ENCODE measurements at places on chromosomes 7 and 10.

GRCh38 chr10:10600004-10600403 lies 417.7 kb upstream of the CELF2 start:
- DNase-seq, result no peak

GRCh38 chr10:98376485-98376884 lies 38.5 kb downstream of the PYROXD2 start:
- no peak for DNase-seq

DNA sequence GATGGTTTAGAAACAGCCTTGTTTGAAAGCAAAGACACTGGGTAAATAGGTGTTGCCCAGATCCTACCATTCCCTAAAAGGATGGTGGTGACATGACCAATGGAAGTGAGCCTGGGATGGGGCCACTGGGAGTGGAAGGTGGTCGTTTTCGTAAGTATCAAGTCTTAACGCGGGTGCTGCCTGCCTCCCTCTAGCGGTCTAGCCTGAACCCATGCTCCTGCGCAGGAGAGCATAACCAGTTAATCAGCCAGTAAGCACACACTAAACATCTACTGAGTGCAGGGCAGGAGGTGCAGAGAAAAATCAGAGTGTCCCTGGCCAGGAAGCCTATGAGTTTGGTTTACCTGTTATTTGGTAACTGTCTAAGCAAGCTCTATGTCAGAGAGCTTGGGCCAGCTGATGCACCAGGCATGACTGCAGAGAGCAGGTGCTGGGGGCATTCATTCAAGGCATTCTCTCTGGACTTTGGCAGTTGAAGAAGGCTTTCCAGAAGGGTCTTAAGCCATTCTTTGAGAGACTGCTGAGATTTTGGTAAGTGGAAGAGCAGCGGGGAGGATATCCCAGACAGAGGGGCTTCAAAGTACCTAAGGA lies 930 bp downstream of the GARIN1A start:
- DNase-seq, result no peak

- no peak for DNase-seq
These were observed 28.4 kb upstream of the FAM204A start for GRCh38 chr10:118370499-118370898.
